ENCODE measurements at places on chromosomes 3 and 15. TPM values are rescaled to one million over a fixed set of nuclear protein-coding genes. Genes with fewer than 3 reads are reported as not detected.

DNA sequence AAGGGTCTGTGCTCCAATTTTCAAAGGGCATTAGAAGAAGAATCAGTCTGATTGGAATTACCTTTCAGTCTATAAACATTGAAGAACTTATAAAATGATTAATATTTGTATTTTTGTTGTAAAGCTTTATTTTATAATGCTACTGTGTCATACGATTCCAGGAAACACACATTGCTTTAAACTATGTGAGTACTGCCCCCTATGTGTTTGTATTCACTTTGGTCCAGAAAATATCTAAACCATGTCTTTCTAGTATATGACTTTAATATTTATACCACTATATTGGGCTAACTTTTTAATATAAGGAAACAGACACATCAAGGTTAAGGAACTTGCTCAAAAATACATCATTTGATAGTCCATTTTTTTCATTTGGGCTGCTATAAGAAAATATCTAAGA is 3.2 kb upstream of the RIOX2 start:
- DNase-seq, result no peak

GRCh38 chr3:10748040-10748439 is 68.0 kb upstream of the SLC6A11 start:
- DNase-seq, result no peak

Gene CAPN3
- total RNA-seq, result 0.37 TPM

DNA sequence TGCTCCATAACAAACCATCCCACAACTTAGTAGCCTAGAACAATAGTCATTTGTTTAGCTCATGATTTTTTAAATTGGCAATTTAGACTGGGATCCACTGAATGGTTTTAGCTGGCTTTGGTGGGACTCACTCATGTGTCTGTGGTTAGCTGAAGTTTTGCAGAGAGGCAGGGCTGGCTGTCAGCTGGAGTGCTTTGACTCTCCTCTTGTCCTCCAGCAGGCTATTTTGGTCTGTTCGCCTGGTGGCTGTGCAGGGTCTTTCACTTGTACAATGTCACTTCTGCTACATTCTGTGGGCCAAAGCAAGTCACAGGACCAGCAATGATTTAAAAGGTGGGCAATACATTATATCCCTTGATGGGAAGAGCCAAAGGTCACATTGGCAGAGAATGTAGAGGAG is 1146.5 kb downstream of the ROBO2 start:
- peak; percentile 43 for DNase-seq

Gene RBMS3
- total RNA-seq, result 0.65 TPM
